Activated CD4-positive, alpha-beta T cell treated with anti-CD3 and anti-CD28 coated beads, Interleukin-2, amount 50 U/mL, for 1 hour (primary cell): ENCODE measurements at places on chromosomes 5 and 9.

DNA sequence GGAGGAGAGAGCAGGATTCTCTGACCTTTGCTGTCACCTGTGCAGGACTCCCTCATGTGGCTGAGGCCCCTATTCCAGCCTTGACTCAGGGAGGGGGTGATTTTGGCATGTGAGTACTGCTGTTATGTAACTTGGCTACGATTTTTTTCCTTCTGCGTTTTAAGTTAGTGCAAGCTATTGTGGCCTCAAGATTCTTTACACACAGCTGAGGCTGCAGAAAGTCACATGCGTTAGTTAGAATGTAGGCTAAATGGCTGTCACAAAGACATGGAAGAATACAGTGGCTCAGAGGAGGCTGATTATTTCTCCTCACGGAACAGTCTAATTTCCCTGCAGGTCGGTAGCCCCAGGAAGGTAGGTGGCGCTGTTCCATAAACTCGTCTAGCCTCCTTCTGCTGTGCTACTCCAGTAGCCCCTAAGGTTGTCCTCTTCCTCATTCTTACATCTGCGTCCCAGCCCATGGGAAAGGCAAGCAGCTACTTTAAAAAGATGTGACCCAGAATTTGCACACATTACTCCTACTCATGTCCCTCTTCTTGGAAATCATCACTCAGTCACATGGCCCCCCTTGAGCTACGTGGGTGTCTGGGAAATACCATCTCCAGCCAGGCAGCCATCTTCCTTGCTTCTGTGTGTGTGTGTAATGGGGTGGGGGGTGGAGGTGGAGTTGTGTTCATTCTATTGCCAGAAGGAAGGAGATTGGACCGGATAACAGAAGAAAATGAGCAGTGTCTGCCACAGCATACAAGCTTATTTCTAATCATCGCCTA lies 486.6 kb downstream of the CCDC171 start:
- no peak for DNase-seq

DNA sequence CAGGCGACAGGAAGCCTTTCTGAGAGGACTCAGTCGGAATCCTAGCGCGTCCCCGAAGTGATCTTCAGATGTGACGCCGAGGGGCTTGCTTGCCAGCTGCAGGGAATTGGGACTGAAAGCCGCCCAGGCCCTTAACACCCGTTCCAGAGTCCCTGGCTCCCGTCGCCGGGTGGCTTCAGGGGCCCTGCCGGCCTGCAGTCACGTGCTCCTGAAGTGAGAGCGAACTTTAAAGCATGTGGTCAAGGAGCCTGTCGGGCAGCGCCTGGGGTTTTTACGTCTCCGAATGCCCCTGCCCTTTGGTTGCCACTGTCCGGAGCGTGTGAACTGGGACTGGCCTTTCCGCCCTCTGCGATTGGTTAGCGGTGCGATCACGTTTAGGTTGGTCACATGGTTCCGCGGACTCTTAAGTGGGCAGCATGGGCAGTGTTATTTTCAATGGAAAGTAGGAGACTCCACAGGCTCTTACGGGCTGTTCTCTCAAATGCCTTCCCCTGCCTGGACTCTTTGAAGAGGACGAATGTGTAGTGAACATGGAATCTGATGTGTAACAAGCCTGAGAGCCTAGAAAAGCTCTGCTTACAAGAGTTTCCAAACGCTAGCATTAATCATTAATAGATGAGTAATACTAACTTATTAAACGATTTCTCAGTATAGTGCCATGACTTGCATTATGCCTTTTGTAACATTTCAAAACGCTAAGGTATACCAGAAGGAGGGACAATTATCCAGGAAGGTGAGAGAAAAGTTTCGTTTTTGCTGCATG lies 1.9 kb downstream of the VLDLR start:
- DNase-seq = no peak

DNA sequence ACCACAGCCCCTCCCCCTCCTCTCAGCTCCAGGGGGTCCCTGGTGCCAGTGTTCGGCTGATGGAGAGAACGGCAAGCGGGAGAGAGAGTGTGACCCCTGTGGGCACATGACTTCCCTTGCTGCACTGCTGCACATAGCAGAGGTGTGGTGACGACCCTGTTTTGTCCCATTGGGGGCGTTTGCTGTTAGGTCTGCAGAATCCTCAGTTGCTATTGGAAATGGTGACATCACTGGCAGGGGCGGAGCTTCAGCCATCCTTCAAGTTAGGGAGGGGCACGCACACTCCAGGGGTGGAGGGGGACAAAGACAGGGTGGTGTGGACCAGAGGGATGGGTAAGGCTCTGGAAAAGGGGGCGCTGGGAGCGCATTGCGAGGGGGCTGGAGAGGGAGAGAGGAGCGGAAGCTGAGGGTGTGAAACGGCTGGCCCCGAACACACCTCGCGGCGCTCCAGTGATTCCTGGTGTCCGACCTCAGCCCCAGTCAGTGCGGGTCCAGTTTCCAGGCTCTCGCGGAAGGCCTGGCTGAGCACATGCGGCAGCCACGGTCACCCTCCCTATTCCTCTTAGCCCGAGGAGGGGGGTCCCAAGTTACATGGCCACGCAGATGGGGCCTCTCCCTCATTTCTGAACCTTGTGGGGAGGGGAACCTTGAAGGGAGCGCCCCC lies 764 bp upstream of the GRIN1 start:
- DNase-seq = no peak

GRCh38 chr5:106843812-106844416 lies 826.8 kb downstream of the EFNA5 start:
- no peak for DNase-seq

DNA sequence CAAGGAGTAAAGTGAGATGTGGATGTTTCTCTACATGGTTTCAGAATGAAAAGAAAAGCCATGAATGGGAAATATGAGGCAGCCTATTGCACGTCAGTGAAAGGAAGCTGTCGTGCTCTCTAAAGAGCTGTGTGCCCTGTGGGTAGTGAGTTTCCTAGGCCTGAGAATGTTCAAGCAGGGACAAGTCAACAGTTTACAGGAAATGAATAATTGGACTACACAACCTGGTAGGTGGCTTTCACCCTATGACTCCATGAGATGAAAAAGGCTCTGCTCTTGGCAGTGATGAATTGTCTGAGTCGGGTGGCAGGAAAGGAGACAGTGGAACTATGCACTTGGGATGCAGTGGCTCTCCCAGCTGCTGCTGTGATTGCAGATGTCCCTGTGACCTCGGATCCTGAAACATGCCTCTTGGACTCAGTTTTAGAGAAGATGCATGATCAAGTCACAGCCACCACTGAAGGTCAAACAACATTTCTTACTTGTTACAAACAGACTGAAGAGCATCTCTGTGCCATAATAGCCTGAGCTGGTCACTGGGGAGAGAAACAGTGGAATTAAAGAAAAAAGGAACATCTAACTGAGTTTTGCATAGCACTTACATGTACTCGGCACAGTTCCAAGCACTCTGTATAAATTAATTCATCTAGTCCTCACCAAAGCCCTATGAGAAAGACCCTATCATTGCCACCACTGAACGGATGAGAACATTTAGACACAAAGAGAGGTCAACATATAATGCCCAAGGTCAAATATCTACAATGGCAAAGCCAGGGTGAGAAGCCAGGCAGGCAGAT lies 293.7 kb downstream of the SPOCK1 start:
- DNase-seq = no peak

DNA sequence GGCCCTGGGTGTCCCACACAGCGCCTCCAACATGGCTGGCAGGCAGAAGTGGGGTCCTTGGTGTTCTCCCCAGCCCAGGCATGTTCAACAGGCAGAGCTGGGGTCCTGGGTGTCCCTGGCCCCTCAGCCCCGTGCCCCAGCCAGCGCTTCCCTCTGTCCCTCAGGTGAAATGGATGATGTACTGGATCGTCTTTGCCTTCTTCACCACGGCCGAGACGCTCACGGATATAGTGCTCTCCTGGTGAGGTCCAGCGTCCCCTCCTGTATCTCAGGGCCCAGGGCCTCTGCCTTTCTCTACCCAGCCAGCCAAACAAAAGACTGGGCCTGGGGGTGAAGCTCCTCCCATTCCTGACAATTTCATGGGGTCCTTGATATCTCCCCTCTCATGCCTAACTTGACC lies 2.4 kb downstream of the REEP2 start:
- no peak for DNase-seq

GRCh38 chr5:25286319-25286718 lies 641.5 kb upstream of the CDH10 start:
- DNase-seq = no peak

DNA sequence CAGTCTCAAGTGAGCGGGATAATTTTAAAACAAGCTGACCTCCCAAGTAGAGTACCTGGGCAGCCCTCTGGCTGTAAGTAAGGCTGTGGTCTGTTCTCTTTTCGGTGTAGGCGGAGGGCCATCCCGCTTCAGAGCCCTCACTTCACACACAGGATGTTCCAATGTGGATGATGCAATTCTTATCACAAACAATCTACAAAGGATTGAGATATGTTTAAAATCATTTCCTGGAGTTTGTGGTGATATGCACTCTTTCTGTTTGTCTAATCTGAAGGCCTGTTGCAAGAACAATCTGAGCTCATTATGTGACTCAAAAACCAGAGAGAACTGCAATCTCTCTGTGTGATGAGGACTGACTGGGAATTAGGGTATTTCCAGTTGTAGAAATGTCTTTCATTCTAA lies 42.5 kb downstream of the ITGA2 start:
- no peak for DNase-seq

DNA sequence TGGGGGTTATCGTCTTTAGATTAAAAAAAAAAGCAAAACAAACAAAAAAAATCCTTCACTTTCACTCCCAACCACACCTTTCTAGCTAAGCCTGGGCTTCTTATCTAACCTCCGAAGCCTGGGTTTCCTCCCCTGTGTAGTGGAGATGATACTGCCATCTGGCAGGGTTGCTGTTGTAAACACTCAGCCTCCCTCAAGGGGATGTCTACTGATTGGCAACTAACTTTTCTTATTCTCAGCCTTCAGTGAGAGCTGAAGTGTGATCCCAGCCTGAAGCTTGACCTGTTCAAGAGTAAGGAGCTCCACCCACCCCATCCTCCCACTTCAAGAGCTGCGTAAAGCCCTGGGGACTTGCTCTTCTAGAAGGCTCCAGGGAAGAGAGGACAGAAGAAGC lies 21.5 kb upstream of the WWC1 start:
- no peak for DNase-seq

DNA sequence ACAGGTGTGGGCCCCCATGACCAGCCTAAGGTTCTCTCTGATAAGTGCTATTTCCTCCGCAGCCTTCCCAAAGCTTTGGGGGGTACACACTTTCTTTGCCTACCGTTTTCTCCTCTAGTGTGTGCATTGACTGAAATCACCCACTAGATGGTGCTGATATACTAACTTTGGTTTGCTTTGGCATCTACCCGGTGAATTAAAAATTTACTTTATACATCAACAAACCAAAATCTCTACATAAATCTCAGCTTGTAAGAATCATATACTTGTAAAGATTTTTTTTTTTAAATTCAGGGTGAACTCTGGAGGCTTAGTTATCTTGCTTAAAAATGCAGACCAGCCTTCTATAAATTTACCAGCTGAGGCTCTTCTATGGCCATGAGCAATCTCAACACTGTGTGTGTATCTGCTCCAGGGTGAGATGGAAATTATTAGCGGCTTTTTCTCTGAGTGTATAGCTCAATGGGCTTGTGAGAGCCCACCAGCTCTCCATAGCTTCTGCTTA lies 475.7 kb upstream of the TNC start:
- DNase-seq = no peak

- DNase-seq = no peak
These were observed 33.9 kb downstream of the TAS2R1 start for GRCh38 chr5:9596171-9596780.

- DNase-seq = no peak
These were observed 161.3 kb downstream of the LPAR1 start for GRCh38 chr9:110876929-110877328.

DNA sequence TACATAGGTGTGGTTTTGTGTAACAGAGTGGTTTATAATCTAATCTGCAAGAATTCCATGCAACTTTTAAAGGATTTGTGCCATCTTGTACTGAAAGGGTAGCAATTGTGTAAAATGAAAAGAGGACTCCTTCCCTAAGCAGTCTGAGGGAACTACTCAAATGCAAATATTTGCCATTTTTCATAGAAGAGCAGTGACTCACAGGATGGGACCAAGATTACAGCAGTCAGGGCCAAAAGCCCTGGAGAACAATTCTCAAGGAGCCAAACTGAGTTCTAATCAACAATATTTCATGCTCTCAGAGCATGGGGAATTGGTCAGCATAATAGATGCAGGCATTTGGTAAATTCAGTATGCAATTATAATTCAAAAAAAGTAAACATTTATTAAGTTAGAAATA lies 495.8 kb downstream of the CHSY3 start:
- no peak for DNase-seq

DNA sequence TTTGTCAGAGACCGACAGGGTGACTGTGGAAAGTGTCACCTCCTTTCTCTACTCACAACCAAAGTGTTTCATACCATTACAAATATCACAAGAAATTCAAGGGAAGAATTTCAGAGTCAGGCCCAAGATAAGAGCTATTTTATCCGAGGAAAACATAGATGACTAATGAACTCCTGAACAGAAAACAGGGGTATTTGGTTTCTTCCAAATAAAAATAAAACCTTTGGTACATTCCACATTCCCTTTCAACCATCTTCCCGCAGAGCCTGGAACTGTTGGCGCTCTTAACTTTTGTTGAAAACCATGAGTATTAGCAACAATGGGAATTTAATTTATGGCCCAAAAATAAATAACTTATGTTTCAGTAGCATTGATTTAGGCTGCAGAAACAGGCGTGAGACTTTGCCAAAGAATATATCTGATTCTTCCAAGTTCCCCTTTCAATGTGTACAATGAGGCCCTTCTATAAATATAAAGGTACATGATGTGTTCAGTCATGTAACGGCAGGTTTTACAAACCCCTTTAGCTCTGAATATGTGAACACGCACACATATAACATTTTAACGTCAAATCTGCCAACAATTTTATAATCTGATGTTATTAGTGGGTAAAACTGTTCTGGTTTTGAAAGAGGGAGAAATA lies 69.5 kb downstream of the RETREG1 start:
- no peak for DNase-seq

GRCh38 chr5:74865804-74866595 lies at the start of gene FAM169A:
Gene FAM169A, minus strand, starts transcription at chr5:74866387. Its CDS starts 24,711 bp downstream, at chr5:74841676.
- DNase-seq = peak; percentile 44

DNA sequence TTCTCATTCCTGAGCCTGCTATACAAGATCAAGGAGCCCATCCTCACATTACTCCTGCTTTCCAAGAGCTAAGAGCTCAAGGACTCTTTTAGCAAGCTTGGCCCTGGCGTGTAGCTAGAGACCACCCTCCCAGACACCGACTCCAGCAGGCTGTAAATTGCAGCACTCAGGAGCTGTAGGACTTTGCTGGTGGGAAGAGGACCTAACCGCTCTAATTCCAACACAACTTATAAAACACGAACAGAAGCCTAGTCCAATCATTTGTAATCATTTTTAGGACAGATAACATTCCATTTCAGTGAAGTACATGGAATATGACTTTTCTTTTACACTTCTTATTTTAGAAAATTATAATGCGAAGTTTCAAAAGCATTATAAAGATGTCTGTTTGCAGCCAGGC lies 219.9 kb downstream of the NXNL2 start:
- DNase-seq = no peak

DNA sequence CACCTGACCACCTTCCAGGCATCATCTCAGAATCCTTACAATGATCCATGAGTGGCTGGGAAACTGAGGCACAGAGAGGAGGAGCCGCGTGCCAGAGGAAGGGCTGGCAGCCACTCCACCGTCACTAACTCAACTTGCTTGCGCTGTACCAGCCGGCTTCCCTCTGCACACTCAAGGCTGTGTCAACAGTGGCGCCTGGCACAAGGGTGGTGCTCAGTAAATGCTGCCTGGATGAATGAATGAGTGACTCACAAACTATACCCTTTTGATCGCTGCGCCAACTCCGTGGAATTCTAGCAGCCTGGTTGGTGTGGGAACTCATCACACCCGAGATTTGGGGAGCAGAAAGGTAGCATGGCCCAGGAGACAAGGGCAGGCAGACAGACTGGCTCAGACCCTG lies 21.9 kb downstream of the PRRX2 start:
- no peak for DNase-seq

GRCh38 chr5:140072812-140073211 lies 29.7 kb upstream of the NRG2 start:
- DNase-seq = no peak
